ENCODE measurements at places on chromosomes 1 and 21.

- no peak for DNase-seq
Measured at GRCh38 chr1:229376521-229376920, 33.7 kb upstream of the CCSAP start.

DNA sequence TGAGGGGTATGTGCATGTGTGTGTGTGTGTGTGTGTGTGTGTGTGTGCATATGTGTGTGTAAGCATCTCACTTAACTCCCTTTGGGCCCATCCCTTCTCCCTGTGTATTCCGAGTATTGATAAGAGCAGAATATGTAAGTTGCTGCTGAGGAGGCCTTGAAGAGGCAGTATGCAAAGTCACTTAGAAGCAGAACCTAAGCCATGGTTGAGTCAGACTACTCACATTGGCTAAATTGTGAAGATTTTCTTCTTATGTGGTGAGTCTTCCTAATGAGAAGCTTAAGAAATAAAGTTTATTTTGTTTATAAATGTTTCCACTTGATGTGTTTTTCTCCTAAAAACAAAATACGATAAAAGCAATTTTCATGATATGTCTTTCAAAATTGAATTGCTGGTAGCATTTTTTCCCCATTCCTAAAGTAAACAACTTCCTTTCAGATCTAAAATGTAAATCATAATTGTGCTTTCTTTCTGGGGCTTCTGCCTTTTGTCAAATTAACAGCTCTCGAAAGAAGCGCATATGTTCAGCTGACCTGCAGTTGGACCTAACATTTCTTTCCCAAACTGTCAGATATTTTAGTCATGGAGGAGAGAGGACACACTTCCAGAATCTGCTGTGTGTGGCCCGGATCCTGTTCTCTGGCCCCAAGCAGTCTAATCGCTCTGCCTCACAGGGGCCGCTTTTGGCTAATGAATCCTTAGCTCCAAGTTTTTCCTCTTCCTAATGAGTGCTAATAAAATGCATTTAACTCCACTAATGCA is 284.0 kb downstream of the DUSP10 start:
- DNase-seq, result no peak

GRCh38 chr1:176694713-176695112 is 231.7 kb downstream of the PAPPA2 start:
- DNase-seq, result no peak

DNA sequence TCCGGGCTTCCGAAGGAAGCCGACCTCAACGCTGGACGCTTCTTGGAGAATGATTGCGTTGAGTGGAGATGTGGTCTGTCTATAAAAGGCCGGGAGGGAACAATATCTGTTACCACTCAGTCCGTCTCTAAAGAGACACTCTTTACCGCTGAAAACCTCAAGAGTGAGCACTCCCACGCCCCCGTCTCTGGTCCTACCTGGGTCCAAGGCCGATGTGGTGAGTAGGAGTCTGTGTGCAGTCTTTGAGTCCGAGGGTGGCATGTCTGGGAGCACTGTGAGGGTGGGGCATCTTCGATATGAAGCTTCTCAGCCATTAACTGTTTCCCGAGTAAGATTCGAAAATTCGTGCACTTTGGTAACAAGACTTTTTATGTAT is 576 bp downstream of the ZFP69 start:
- DNase-seq, result no peak

GRCh38 chr1:16018308-16018707 is 465 bp upstream of the HSPB7 start:
- no peak for DNase-seq

- no peak for DNase-seq
Measured at GRCh38 chr1:171794085-171794484, 12.6 kb downstream of the METTL13 start.

DNA sequence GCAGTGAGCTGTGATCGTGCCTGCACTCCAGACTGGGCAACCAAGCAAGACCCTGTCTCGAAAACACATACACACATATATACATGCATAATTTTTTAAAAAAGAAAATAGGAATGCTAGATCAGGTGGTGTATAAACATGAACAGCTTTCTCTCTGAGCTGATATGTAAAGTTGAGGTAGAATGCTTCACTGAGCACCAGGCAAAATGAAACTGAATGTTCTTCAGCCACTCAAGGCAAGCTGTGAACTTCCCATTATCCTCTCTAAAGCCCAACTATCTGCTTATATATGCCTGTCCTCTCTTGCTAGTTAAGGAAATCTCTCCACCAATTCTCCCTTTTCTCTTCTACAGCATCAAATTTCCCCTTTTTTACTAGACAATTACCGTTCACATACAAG is 93.0 kb downstream of the NUF2 start:
- no peak for DNase-seq

DNA sequence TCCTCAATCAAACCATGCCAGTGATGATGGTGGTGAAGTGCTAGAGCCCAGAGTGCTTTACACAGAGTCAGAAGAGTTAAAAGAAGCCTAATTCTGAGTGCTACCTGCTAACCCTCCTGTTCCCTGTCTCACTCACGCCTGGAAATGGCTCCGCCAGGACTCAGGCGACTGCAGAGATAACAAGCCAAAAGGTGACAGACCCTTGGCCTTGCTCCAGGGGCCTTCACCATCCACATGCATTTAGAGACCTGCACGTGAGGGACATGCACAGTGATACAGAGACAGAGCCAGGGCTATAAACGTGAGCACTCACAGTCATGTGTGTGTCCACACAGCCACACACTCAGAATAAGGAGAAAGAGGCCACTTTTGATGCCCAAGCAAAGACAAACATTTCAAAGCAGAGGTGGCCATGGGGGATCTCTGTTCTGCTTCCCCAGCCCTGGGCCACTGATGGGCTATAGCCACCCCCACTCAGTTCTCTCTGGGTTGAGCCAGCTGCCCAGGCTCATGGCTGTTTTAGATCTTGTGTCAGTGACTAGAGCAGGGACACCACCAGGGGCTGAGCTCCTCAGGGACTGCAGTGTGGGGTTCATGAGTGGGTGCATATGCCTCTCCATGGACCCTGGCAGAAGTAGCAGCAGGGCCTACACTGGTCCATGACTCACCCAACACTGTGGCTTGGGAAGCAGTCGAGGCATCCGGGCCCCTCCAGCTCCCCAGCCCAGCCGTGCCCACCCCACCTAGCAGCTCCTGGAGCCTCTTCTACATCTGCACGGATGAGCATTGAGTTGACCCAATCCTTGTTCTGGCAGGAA is 117.2 kb downstream of the EPHB2 start:
- no peak for DNase-seq

DNA sequence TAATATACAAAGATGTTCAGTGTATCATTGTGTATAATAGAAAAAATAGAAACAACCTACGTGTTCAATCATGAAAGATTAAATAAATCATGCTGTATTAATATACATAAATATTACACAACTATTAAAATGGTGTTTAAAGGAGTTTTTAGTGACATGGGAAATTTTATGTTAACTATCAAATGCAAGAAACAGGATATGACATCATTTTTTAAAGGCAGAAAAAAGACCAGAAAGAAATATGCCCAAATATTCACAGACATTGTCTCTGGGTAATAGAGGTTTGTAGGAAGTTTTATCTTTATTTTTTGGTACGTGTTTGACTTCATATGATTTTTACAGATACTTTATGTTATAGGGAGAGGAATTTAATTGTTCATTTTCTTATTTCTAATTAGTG is 34.0 kb downstream of the NPHS2 start:
- no peak for DNase-seq

DNA sequence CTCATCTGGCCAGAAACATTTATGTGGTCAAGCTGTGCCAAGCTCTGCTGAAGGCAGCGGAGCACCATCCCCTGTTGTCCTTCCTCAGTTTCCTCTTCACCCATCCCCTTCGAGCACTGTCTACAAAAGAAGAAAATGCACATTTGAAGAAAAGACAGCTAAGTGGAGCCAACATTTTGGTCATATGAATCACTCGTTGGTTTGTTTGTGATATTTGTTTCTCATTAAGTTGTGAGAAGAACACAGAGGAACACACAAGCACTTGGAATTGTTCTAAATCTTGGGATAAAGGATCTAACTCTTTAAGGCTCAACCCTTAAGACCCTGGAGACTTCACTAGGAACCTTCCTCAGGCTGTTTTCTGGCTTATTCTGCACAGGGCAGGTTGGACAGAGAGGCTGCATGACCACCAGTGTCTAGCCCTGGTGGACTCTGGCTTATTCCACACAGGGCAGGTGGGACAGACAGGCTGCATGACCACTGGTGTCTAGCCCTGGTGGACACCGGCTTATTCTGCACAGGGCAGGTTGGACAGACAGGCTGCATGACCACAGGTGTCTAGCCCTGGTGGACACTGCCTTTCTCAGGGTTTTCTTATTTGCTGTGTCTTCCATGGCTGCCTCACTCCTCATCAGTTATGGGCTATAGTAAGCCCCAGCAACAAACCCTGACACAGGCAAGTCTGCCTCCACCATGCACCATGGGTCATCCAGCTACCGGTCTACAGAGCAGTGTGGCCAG is 35.3 kb upstream of the COL6A2 start:
- DNase-seq, result peak; percentile 58

- DNase-seq, result no peak
Measured at GRCh38 chr1:235549351-235550139, 45.3 kb upstream of the B3GALNT2 start.

DNA sequence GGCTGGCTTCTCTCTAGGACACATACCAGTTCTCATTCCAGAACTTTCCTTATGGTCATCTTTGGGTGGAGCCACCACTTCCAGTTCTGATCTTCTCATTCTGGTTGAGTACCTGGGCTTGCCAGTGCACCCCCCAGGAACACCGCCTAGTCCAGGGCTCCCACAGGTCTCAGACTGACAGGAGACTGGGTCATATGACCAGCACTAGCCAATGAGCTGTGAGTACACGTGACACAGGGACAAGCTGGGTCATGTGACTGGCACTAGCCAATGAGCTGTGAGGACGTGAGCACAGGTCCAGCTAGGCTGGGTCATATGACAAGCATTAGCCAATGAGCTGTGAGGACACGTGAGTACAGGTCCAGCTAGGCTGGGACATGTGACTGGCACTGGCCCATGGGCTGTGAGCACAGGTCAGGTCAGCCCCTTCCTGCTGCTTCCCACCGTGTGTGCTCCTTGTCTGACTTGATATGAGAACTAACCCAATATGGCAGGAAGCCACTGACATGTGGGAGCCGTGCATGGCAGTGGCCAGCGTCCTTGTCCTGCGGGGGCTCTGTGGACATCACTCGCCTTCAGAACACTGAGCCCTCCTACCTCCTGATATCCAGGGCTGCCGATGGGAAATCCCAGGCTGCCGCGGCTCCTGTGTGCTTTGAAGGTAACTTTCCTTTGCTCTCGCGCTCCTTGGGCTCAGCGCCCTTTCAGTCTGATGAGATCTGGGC is 22.7 kb downstream of the KRTAP10-1 start:
- no peak for DNase-seq

DNA sequence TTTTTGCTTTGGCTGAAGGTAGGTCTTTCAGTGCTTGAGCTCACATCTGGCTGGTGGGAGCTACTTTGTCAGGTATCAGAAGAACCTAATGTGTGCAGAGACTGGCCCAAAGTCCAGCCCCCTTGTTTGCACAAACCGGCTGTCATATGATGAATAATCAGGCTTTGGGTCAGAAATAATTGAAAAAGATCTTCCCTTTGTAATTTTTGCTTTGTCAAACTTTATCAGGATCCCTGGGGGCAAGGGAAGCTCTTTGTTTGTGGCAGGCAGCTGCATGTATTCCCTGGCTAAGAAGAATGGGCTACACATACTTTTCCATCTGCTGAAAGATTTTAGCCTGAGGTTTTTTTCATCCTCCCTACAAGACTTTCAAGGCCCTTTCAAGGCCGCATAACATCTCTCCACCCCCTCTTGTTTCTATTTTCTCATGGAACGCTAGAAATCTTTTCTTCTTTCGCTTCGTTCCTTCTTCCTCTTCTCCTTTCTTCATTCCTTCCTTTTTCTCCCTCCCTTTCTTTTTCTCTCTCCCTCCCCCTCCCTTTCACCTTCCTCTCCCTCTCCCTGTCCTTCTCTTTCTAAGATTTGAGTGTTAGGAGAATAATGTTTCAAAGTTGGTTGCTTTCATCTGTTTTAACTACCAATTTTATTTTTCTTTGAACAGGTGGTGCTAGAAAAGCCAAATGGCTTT is 25.5 kb downstream of the TUFT1 start:
- no peak for DNase-seq

- no peak for DNase-seq
Measured at GRCh38 chr1:119112791-119113190, 27.7 kb downstream of the WARS2 start.

GRCh38 chr1:73066866-73067265 is 784.5 kb upstream of the NEGR1 start:
- no peak for DNase-seq

GRCh38 chr1:18884727-18885126 is 17.6 kb downstream of the ALDH4A1 start:
- DNase-seq, result no peak

DNA sequence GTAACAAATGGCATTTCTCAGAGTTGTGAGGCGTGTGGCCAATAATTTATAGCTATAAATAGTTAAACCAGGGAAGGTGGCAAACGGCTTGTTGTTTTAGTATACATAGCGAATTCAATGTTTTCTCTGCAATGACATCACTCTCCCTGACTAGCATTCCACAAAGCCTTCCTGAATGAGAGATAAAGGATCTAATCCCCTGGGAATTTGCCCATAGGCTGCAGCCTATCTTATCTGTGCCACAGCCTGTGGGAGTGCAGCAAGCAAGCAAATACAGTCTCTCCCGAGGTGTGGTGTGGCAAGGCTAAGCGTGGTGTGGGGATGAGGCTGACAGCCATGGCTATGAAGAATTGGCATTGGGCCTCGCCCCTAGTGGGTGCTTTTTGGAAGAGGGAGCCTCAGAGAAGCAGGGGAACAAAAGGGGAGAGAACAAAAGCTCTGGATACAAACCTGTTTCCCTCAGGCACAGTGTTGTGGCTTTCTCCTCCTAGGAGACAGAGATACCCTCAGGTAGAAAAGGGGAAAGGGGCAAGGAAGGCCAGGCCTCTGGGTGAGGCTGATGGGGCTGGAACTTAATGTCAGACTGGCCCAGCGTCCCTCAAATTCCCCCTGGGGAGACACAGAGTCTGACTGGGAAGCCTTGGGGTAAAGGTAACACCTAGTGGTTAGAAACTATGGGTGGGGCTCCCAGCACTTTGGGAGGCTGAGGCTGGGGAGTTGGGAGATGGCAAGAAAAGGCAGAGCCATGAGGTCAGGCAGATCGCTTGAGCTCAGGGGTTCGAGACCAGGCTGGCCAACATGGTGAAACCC is 8.9 kb downstream of the TAGLN2 start:
- no peak for DNase-seq
